ENCODE measurements at places on chromosomes 5 and 9. TPM values are rescaled to one million over a fixed set of nuclear protein-coding genes. Genes with fewer than 3 reads are reported as not detected.

- peaks cover 27% of the 10 kb centered on the region for H3K27me3 ChIP-seq
- no peak overlapping the region for H3K4me3 ChIP-seq
- no peaks in the 10 kb centered on the region for H3K36me3 ChIP-seq
- no peak overlapping the region for H3K27ac ChIP-seq
- DNase-seq = no peak
- H3K4me1 ChIP-seq = no peaks in the 10 kb centered on the region
Measured at GRCh38 chr9:1458503-1458902, 408.3 kb downstream of the DMRT2 start.

GRCh38 chr9:130845901-130846481 lies 10.9 kb downstream of the ABL1 start:
- H3K36me3 ChIP-seq = no peaks in the 10 kb centered on the region
- no peak overlapping the region for H3K27ac ChIP-seq
- no peak overlapping the region for H3K4me3 ChIP-seq
- DNase-seq = no peak
- H3K27me3 ChIP-seq = no peaks in the 10 kb centered on the region

DNA sequence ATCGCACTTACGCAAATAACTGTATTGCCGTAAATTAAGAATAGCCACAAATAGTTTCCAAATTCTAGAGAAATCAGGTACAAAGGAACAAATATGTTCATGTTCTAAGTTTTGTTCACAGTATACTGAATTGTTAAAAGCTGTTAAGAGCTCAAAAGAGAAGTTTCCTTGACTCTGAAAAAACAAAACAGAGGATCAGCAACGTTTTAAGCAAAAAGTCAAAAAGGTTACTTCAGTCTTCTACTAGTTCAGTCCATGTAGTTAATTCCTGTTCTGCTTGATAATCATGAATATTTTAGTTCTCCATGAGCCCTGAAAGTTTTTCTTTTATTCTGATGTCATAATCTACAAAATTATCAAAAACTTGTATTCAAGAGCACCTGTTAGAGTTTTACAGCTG lies 128.6 kb upstream of the MAST4 start:
- no peaks in the 10 kb centered on the region for H3K4me1 ChIP-seq
- DNase-seq = no peak
- H3K36me3 ChIP-seq = peaks cover 4% of the 10 kb centered on the region
- no peak overlapping the region for H3K4me3 ChIP-seq

GRCh38 chr5:116750631-116751580 lies 176.3 kb upstream of the SEMA6A start:
- no peak overlapping the region for H3K27ac ChIP-seq
- H3K36me3 ChIP-seq = no peaks in the 10 kb centered on the region
- H3K4me1 ChIP-seq = no peaks in the 10 kb centered on the region
- no peaks in the 10 kb centered on the region for H3K27me3 ChIP-seq
- DNase-seq = no peak

GRCh38 chr5:167525004-167525403 lies 766.4 kb upstream of the WWC1 start:
- DNase-seq = no peak
- H3K27ac ChIP-seq = no peak overlapping the region
- no peak overlapping the region for H3K4me3 ChIP-seq
- H3K4me1 ChIP-seq = no peaks in the 10 kb centered on the region
- H3K36me3 ChIP-seq = no peaks in the 10 kb centered on the region
- H3K27me3 ChIP-seq = no peaks in the 10 kb centered on the region

GRCh38 chr5:136560126-136560525 lies 194.8 kb upstream of the TRPC7 start:
- H3K36me3 ChIP-seq = peaks cover 4% of the 10 kb centered on the region
- H3K4me1 ChIP-seq = peaks cover 2% of the 10 kb centered on the region
- no peak for DNase-seq
- H3K27me3 ChIP-seq = no peaks in the 10 kb centered on the region
- H3K4me3 ChIP-seq = no peak overlapping the region

DNA sequence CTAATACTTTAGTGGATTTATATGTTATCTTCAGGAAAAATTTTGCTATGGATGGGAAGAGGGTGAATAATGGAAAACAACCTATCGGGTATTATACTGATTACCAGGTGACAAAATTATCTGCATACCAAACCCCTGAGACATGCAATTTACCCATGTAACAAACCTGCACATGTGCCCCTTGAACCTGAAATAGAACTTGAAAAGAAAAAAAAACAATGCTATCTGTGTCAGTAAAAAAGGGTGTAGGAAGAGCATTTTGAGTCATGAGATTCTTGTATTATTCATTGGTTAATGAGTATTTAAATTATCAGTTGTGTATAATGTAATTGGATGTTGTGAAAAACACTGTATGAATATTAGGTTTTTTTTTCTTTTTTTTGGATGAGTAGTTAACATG lies 75.4 kb downstream of the PRR16 start:
- no peak for DNase-seq
- no peaks in the 10 kb centered on the region for H3K36me3 ChIP-seq
- H3K4me3 ChIP-seq = no peak overlapping the region
- no peaks in the 10 kb centered on the region for H3K27me3 ChIP-seq
- H3K4me1 ChIP-seq = no peaks in the 10 kb centered on the region

GRCh38 chr5:141040093-141040770 lies 10.9 kb upstream of the PCDHB1 start:
- no peak overlapping the region for H3K4me3 ChIP-seq
- peaks cover 6% of the 10 kb centered on the region for H3K27me3 ChIP-seq
- no peaks in the 10 kb centered on the region for H3K4me1 ChIP-seq
- no peak for DNase-seq

DNA sequence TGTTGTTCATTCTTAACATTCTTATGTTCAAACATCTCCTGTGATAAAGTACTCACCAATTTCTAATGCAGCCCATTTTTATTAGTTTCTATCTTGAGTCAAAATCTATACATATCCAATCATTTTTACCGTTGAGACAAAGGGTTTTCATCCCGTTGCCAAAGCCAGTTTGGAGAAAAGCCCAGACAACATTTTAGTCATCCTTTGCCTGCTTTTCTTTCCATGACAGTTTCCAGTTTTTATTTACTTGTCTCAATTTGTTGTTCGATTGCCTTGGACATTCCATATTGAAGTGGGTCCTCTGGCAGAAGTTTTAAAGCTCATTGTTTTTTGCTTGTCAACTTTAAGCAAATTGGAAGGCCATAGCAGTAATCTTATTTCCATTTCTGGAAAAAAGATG lies 123.9 kb downstream of the RAB3C start:
- H3K36me3 ChIP-seq = no peaks in the 10 kb centered on the region
- no peak for DNase-seq
- H3K4me3 ChIP-seq = no peak overlapping the region
- no peaks in the 10 kb centered on the region for H3K4me1 ChIP-seq
- H3K27ac ChIP-seq = no peak overlapping the region
- peaks cover 2% of the 10 kb centered on the region for H3K27me3 ChIP-seq

DNA sequence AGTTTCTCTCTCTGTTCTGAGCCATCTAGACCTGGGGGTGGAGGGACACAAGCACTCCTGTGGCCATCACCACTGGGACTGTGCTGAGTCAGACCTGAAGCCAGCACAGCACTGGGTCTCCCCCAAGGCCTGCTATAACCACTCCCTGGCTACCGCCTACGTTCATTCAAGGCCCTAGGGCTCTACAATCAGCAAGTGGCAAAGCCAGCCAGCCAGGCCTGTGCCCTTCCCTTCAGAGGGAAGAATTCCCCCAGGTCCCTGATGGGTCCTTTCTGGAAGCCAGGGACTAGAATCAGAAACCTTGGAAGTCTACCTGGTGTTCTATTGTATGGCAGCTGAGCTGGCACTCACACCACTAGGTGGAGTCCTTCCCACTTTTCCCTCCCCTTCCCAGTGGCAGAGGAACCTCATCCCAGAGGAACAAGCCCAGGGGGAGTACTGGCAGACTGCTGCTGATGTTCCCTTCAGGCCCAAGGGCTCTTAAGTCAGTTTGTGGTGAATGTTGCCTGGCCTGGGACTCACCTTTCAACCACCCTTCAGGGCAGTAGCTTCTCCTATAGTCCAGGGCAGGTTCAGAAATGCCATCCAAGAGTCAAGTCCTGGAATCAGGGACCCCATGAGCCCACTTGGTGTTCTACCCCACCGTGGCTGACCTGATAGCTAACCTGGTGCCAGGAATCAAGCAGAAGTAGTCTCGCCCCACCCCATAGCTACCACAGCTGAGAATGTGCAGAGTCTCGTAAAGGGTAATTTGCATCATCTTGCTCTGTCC lies 20.0 kb downstream of the JMY start:
- H3K36me3 ChIP-seq = no peaks in the 10 kb centered on the region
- DNase-seq = no peak
- H3K4me1 ChIP-seq = peaks cover 27% of the 10 kb centered on the region
- H3K27ac ChIP-seq = peak overlapping the region; percentile 25

- H3K4me1 ChIP-seq = no peaks in the 10 kb centered on the region
- H3K27ac ChIP-seq = no peak overlapping the region
- H3K27me3 ChIP-seq = peaks cover 13% of the 10 kb centered on the region
- H3K36me3 ChIP-seq = no peaks in the 10 kb centered on the region
- DNase-seq = no peak
Measured at GRCh38 chr9:96604004-96604319, 15.7 kb downstream of the CDC14B start.

- H3K4me3 ChIP-seq = no peak overlapping the region
- peaks cover 23% of the 10 kb centered on the region for H3K4me1 ChIP-seq
- H3K27me3 ChIP-seq = no peaks in the 10 kb centered on the region
- no peak overlapping the region for H3K27ac ChIP-seq
- peaks cover 14% of the 10 kb centered on the region for H3K36me3 ChIP-seq
Measured at GRCh38 chr9:26888271-26888670, 4.3 kb downstream of the CAAP1 start.

GRCh38 chr9:123421801-123422455 lies 65.9 kb downstream of the CRB2 start:
- no peak overlapping the region for H3K27ac ChIP-seq
- no peaks in the 10 kb centered on the region for H3K27me3 ChIP-seq
- no peak overlapping the region for H3K4me3 ChIP-seq
- DNase-seq = no peak
- H3K36me3 ChIP-seq = no peaks in the 10 kb centered on the region
- H3K4me1 ChIP-seq = no peaks in the 10 kb centered on the region

DNA sequence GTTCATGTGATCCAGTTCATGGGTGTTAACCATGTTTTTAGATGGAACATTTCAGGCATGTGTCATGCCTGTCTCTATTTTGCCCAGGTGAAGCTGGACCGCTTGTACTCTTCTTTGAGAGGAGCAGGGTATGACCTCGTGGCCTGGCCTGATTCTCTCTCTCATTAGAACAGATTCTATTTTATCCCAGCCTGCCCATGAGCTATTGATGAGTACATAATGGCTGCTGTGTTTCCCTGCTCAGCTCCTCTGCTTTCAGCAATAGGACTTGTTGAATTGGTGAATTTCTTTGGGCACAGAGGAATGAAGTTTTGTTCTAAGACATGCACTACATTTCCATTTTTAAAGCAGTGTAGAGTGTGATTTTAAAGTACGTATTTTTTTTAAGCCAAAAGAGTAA lies 86.2 kb downstream of the HACD4 start:
- no peak overlapping the region for H3K27ac ChIP-seq
- no peaks in the 10 kb centered on the region for H3K36me3 ChIP-seq
- DNase-seq = no peak
- H3K4me3 ChIP-seq = no peak overlapping the region
- H3K4me1 ChIP-seq = no peaks in the 10 kb centered on the region
- H3K27me3 ChIP-seq = no peaks in the 10 kb centered on the region

DNA sequence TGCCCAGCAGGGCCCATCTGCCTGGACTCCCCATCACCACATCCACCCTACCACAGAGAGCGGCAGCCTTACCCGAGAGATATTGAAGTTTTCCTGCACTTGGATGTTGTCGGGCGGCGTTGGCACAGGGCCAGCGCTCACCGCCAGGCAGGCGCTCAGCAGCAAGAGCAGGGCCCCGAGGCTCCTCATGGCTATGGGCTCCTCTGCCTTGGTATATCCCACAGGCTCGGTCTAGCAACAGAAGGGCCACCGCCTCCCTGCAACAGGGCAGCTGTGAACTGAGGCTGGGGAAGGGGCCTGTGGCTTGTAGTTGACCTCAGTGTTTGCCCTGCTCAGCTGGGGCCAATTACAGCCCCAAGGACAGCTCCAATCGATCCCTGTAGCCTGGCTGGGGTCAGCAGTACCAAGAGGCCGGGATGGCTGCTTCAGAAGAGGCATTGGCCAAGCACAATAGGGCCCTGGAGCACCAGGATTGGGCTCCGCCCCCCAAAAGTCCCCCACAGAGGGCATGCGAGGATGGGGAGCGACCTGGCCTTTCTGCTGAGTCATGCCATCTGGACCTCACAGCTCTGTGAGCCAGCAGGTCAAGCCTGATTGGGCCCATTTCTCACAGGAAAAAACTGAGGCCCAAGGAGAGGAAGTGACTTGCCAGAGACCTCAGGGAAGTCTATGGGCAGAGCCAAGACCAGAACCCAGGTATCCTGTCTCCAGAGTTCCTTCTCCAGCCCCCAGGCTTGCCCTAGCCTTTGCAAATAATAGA lies at the start of gene AMBP:
TSS of gene AMBP (minus strand) at position 280 of the 760 bp plus-strand sequence. CDS start at position 189, 91 bp downstream.
- peaks cover 19% of the 10 kb centered on the region for H3K27me3 ChIP-seq
- DNase-seq = no peak
- no peak within 1 kb of the TSS for H3K27ac ChIP-seq
- no peaks in the 10 kb centered on the region for H3K36me3 ChIP-seq
- H3K4me1 ChIP-seq = no peaks in the 10 kb centered on the region

GRCh38 chr9:81669041-81669651 lies 20.2 kb downstream of the TLE1 start:
- peaks cover 8% of the 10 kb centered on the region for H3K4me1 ChIP-seq
- H3K4me3 ChIP-seq = no peak overlapping the region
- DNase-seq = no peak
- no peak overlapping the region for H3K27ac ChIP-seq
- H3K27me3 ChIP-seq = no peaks in the 10 kb centered on the region

GRCh38 chr9:128055344-128056040 lies 11.6 kb downstream of the NAIF1 start:
- no peaks in the 10 kb centered on the region for H3K36me3 ChIP-seq
- DNase-seq = no peak
- peaks cover 2% of the 10 kb centered on the region for H3K4me1 ChIP-seq
- H3K4me3 ChIP-seq = no peak overlapping the region
- no peaks in the 10 kb centered on the region for H3K27me3 ChIP-seq

GRCh38 chr5:7446913-7447312 lies 51.0 kb downstream of the ADCY2 start:
- DNase-seq = no peak
- H3K36me3 ChIP-seq = no peaks in the 10 kb centered on the region
- no peak overlapping the region for H3K27ac ChIP-seq
- no peaks in the 10 kb centered on the region for H3K27me3 ChIP-seq
- H3K4me1 ChIP-seq = no peaks in the 10 kb centered on the region

DNA sequence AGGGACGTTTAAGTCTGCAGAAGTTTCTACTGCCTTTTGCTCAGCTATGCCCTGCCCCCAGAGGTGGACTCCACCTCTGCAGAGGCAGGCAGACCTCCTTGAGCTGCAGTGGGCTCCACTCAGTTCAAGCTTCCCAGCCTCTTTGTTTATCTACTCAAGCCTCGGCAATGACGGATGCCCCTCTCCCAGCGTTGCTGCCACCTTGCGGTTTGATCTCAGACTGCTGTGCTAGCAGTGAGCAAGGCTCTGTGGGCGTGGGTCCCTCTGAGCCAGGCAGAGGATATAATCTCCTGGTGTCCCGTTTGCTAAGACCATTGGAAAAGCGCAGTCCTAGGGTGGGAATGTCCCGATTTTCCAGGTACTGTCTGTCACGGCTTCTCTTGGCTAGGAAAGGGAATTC lies 2188.5 kb upstream of the WWC1 start:
- DNase-seq = no peak
- H3K27ac ChIP-seq = no peak overlapping the region

GRCh38 chr9:123073991-123074422 lies 40.5 kb downstream of the GPR21 start:
- DNase-seq = no peak
- no peaks in the 10 kb centered on the region for H3K4me1 ChIP-seq

The PRRX2 gene
- total RNA-seq = not detected

The FRRS1L gene
- not detected for total RNA-seq

The SHISAL2B gene
- total RNA-seq = not detected

The ALDOB gene
- total RNA-seq = not detected

The PCDHB12 gene
- not detected for total RNA-seq

The ROPN1L gene
- 0.57 TPM for total RNA-seq

The ODF2 gene
- 95.2 TPM for total RNA-seq

The LRRC70 gene
- 3.3 TPM for total RNA-seq

The MAPKAP1 gene
- total RNA-seq = 115 TPM

The C1QTNF3 gene
- 4.6 TPM for total RNA-seq
